ENCODE measurements at places on chromosomes 3 and 15.

- no peak for DNase-seq
These were observed 17.9 kb downstream of the ILDR1 start for GRCh38 chr3:122004107-122004506.

DNA sequence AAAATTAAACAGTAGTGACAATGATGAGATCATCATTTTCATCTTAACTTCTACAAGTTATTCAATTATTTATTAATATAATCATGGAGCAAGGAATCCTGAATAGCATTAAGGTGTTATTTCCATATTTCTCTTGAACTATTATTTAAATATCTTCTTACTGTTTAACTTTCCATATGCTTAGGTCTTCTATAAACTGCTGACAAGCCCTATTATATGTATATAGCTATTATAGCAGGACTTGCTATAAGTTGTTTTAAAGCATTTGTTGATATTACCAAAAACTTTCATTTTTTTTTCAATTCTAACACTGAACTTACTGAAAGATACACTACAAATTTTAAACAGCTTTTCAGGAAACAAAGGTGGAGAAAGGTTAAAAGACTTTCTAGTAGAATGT is 76.7 kb downstream of the PLD1 start:
- no peak for DNase-seq

DNA sequence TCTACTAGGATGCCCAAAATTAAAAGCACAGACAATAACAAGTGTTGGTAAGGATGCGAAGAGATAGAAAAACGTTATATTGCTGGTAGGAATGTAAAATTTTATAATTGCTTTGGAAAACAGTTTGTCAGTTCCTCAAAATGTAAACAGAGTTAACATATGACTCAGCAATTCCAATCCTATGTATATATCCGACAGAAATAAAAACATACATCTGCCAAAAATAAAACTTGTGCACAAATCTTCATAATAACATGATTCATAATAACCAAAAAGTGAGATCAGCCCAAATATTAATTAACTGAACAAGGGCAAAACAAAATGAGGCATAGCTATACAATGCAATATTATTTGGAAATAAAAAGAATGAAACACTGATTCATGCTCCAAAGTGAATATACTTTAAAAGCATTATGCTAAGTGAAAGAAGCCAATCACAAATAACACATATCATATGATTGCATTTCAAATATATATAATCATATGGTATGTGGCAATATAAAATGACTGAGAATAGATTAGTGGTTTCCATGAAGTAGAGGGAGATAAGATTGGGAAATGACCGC is 609.3 kb downstream of the IGSF11 start:
- DNase-seq, result no peak

GRCh38 chr3:152330559-152330958 is 61.8 kb downstream of the MBNL1 start:
- no peak for DNase-seq

- no peak for DNase-seq
These were observed 78.2 kb upstream of the THBS1 start for GRCh38 chr15:39502611-39503195.

DNA sequence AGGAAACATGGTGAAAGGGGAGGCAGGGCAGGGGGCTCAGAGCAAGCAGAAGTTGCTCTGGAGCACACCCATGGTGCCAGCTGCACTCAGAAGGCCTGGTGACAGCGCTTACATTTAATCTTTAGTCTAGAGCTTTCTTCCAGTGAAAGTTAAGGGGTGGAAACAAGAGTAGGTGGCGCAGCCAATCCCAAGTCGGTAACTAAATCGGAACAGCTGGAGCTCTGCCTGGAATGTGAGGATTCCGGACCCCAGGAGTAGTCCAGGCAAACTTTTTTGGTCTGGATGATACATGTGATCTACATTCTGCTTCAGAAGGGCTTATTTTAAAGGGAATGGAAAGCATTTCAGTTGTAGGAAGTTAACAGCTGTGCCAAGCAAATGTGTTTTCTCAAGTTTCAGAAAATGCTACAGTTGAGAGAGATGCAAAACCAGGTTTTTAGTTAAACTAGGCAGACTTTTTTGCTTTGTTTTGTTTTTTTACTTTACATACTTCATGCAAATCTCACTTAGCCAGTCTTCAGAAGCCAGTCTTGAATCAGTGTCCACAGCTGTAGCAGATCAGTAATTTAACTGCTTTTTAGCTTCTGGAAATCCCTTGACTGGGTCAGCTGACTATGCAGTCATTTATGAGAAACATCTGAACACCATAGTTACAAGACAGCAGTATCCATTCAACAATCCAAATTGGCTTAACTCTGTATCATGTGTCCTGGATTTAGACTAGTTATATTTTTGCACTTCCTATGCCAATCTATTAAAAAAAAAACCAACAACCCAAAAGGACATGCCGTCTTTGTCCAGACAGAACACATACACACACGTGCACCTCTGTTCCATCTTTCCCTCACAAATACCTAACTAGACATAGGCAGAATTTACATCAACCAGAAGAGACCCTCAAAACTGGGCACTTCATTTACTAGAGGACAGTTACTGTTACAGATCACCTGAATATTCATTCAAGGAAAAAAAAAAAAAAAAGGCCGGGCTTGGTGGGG is 33.2 kb downstream of the ZNF106 start:
- DNase-seq, result no peak

GRCh38 chr15:95758851-95759250 is 571.6 kb upstream of the NR2F2 start:
- DNase-seq, result no peak

DNA sequence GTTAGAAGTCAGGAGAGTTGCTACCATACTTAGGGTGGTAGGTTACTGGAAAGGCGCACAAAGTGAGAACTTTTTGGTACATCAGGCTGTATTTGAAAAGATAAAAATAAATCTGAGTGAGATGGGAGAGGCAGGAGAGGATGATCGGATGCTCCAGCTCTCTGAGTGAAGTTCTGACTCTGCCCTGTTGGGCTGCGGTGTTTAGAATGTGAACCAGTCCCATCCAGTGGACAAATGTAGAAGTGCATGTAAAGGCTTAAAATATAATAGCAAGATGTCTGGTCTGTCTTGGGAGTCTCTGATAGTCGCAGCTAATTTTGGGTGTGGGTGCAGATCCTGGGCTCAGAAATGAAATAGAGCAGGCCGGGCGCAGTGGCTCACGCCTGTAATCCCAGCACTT is 30.4 kb downstream of the ACKR2 start:
- DNase-seq, result no peak

- DNase-seq, result no peak
These were observed 85.9 kb downstream of the TNIK start for GRCh38 chr3:171374260-171374659.

DNA sequence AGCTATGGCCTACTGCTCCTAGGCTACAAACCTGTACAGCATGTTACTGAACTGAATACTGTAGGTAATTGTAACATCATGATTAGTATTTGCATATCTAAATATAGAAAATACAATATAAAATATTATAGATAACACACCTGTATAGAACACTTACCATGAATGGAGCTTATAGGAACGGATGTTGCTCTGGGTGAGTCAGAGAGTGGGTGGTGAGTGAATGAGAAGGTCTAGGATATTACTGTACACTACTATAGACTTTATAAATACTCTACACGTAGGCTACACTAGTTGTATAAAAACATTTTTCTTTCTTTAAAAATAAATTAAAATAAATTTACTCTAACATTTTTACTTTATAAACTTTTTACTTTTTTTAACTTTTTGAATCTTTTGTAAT is 224.0 kb upstream of the CBLB start:
- no peak for DNase-seq

DNA sequence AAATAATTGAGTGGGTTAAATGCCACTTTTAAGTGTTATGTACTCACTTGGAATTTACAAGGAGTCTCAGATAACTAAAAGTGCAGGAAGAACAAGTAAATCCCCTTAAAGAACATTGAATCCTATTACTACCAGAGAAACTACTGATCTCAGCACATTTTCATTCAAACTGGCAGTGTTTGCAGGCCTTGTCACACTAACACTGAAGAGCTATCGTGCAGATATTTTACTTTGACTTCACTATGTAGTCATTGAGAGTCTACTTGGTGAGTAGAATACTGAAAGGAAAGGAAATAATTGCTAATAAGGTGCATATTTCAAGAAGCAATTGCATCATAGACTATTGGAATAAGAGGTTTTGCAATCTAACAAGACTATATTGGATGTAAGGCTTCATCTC is 721.4 kb upstream of the CBLB start:
- no peak for DNase-seq

DNA sequence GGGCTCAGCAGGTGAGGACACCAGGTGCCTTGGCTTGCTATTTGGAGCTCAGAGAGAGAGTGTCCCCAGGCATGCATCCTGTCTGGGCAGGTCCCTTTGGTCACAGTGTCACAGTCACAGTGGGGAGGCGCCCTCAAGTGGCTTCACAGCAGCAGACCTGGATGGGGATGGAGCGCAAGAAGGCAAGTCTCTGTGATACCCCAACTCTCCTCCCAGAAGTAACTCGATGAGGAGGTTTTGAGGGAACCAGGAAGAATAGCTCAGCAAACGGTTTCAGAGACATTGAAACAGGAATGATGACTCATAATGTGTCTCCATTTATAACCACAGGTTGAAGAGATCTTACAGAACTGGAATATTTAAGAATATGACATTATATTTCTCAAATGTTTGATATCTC is 66.5 kb upstream of the SH3GL3 start:
- DNase-seq, result no peak

DNA sequence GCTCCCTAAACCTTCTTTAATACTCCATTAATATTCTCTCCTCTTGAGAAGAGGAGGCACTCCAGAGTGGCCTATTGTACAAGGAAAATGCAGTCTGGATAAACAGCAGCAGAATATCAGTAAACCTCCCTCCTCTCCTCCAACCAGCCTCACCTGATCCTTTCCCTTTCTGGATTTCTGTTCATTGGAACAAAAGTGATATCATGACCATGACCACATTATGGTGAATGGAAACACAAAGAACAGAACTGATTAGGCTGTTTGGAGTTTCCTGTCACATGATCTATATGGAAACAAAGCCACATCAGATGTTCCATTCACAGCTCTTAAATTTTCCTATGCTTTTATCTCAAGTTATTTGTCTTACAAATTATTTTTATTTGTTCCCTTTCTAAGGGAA is 14.6 kb downstream of the C2CD4B start:
- no peak for DNase-seq

DNA sequence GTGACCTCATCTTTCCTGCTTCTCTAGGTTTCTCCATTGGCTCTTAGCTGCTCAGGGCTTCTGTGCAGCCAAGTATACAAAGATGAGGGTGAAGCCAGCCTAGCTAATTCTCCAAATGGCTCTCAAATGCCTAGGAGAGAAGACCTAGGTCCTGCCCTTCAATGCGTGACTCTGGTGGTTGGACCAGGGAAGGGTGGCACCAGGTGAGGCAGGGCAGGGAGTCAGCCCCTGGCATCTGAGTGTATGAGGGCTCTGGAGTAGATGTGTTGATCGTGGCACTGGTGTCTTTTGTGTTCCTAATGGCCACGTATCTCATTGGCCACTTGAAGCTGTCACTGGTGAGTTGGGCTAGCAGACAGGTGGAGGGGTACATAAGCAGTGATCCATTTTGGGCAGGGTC is 59.8 kb downstream of the PDIA5 start:
- DNase-seq, result no peak

GRCh38 chr3:29758434-29759322 is 477.8 kb downstream of the RBMS3 start:
- no peak for DNase-seq

DNA sequence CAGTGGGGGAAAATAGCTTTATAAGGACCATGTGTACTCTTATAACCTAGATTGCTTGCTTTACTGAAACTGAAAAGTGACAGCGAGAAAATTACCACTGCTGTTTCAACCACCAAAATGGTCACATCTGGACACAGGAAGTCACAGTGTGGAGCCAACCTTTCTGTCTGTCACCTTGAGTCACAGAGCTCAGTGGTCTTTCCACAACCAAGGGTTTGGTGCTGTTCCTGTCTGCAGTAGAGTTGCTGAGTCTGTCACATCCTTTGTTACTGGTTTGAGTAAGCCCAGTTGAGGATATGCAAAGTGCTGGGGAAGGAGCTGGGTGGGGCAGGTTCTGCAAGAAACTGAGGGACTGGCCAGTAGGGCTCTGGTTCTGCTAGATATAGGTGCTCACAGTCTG is 139.1 kb upstream of the EIF1B start:
- DNase-seq, result no peak

- DNase-seq, result no peak
These were observed 3.8 kb upstream of the GABPB1 start for GRCh38 chr15:50358845-50359244.

GRCh38 chr15:70344666-70345065 is 246.9 kb upstream of the TLE3 start:
- DNase-seq, result no peak

DNA sequence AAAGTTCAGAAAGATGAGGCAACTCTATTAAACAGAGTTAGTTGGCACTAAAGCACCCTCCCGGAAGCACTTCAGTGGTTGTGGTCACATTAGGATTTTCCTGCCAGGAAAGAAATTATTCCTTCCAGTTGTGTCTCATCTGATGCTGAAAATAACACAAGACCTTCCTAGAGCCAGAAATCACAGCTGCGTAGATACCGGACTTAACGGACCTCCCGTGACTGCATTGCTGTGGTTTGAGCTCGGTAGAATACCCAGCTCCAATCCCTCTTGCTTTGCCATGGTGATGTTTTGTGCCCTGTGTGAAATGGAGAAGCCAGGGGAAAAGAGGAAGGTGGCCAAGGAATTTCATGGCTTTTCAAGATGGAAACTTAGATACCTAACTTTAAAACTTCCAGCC is 215.0 kb upstream of the IGF1R start:
- no peak for DNase-seq

GRCh38 chr3:148937467-148938255 is 53.7 kb upstream of the GYG1 start:
- no peak for DNase-seq

DNA sequence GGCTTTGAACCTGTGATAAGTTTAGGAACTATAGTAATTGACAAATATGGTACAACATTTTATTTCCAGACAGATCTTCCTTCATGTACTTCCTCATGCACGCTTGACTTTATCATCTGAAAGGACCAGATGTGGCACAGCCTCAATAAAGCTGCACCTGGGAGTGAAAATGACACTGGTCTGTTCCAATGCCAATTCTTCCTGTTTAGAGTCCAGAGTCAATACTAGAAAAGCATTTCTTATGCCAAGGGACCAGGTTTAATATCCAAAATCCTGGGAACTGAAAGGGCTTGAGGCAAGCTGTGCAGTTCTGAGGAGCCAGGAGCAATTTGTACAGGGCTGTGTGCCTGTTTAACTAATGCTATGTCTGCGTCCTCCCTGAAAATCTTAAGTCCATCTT is 15.3 kb downstream of the DPH6 start:
- no peak for DNase-seq

- DNase-seq, result no peak
These were observed 26.9 kb upstream of the SEC62 start for GRCh38 chr3:169939751-169940150.

DNA sequence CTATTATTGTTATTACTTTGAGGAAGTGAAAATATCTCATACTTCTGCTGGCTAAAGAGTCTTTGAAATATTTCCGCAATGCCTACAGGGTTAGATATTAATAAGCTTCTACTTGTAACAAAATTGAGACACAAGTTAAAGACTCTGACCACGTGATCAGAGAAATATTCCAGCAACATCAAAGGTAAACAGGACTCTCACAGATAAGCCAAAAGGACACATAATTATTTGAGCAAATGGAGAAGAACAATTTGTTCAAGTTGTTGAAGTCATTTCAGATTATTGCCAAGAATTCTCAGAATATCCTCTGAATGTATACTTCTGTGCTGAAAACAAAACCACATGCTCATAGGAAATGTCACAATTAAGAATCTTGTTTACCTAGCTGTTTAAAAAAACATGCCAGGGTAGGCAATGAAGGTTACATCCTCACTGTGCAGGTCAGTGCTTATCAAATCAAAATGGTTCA is 225.8 kb upstream of the ALCAM start:
- no peak for DNase-seq

GRCh38 chr15:69979262-69979661 is 118.5 kb downstream of the TLE3 start:
- DNase-seq, result no peak
